ENCODE measurements at places on chromosomes 2 and 18.

DNA sequence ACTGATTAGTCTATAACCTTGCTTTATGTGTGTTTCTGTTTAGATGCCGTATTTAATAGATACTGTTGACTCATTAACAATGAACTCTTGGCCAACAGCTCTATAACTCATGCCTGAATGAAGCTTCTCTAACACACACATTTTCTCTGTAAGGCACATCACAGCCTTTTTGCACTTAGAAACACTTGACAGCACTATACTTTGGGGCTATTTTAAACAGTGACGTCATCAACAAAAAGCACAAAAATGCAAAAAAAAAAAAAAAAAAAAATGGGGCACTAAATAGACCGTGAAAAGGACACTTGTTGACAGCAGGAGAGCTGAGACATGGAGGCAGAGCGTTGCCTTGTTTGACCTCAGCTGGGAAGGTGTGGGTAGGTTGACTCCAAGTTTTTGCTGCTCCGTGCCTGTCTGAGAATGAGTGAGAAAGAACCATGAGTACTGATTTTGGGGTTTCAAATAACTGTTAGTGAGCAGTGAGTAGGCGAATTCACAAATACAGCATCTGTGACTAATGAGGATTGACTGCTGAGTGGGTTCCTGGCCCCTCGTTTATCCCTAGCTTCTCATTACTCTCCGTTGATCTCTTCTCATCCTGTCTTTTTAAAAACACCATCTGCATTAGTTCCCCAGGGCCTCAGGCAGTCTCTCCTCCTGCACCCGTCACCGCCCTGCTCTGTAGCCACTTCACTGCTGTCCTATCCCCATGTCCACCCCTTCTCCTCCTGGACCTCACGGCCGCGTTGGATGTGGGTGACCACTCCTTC lies 24.4 kb downstream of the SPP2 start:
- no peak for DNase-seq

DNA sequence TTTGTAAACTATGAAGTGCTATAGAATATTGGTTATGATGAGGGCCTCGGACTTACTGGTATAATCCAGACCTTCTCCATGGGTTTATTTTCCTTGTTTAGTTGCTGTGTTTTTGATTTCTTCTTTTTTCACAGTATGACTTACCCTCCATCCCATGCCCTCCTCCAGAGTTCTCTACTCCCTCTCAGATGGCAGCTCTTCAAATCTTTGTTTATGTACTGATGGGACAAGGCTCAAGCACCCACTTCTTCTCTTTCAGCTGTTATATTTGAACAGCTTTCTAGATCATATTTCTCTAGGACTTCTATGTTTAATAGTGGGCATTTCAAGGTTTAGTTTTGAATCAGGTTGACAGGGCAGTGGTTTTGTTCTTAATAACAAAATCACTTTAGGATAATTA lies 43.9 kb downstream of the CLIP4 start:
- no peak for DNase-seq

- DNase-seq = no peak
Observed at GRCh38 chr2:176133389-176133788, 3.9 kb downstream of the HOXD8 start.

DNA sequence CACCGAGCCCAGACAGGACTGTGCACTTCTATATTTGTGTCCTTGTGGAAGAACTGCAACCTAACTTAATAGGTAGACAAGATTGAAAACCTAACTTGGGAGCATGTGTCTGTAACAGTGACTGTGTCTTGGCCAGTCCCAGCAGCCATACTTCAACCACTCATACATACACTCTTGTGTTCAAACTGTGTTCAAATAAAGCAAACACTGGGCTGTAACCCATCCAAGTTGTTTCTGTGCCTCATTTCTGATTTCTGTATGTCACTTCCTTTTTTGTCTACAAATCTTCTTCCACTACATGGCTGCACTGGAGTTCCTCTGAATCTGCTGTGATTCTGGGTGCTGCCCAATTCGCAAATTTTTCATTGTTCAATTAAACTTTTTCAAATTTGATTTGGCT lies 31.0 kb downstream of the MSGN1 start:
- DNase-seq = no peak

DNA sequence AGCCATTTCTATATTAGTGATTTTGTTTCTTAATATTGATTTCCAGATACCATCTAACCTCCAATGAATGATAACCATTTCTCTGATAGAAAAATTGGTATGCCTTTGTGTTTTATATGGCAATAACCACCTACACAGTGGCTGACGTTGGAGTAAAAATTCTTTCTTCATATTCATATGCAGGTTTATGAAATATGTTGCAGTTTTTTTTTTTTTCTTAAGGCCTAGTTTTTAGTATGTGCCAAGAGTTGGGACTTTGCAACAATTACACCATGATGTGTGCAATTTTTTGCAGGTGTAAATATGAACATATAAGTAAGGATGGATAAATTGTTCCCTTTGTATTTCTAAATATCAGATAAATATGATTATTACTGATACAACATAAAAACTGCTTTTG lies 163.2 kb upstream of the MYO3B start:
- no peak for DNase-seq

DNA sequence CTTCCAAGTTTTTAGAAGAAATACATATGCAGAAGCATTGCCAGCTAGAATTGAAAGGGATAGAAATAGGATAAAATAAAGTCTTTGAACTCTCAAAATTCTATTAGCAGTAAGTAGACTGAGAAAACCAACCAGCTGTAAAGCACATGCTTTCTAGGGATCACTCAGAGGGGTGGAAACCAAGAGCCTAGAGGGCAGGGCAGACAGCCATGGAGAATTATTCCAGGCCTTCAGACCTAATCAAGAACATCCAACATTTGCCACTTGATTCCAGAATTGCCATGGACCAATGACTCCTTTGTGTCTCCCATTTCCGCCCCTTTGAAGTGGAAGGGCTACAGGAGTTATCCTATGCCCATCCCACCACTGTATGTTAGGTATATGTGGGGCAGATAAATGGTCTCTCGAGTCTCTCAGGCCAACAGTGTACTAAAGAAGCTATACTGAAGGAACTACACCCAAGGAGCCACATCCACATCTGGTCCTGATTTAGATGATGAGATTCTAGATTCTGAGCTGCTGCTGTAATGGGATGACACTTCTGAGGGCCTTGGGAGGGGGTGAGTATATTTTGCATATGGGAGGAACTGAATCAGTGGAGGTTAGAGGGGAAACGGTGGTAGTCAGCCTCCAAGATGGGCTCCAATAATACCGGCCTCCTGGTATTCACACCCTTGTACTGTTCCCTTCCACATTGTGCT lies 4.0 kb downstream of the FARSB start:
- no peak for DNase-seq

Data from amygdala (tissue), 56 donors.